CD8-positive, alpha-beta T cell (primary cell): ENCODE measurements at places on chromosomes 1 and 21. TPM values are rescaled to one million over a fixed set of nuclear protein-coding genes. Genes with fewer than 3 reads are reported as not detected.

SHISAL2A gene
- 20.9 TPM for total RNA-seq

MROH9 gene
- total RNA-seq: not detected

CCT3 gene
- 53.4 TPM for total RNA-seq

CCDC185 gene
- total RNA-seq: not detected

PLA2G5 gene
- not detected for total RNA-seq

GPX7 gene
- total RNA-seq: 11.1 TPM

CNIH3 gene
- total RNA-seq: 1.3 TPM

HUNK gene
- total RNA-seq: not detected
